ENCODE measurements at places on chromosomes 13 and 19.

GRCh38 chr13:64239372-64239771, 2823.7 kb upstream of the PCDH20 start:
- ATAC-seq = no peak

DNA sequence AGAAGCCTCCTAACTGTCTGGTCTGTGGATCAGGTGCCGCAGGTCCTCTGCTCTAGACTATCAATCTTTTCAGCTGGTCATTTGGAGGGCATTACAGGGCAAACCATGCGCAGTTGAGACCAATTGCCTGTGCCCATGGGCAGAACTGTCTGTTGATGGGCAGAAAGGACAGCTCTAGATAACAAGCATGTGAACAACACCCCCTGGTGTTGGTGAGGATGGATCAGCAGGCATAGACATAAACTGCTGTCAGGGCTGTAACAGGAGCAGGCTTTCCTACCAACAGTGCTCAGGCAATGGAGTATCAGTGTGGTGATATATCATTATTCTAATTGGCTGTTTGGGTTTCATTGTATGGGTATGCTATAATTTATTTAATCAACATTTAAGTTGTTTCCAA, 104.7 kb upstream of the KL start:
- ATAC-seq = peak; percentile 61

DNA sequence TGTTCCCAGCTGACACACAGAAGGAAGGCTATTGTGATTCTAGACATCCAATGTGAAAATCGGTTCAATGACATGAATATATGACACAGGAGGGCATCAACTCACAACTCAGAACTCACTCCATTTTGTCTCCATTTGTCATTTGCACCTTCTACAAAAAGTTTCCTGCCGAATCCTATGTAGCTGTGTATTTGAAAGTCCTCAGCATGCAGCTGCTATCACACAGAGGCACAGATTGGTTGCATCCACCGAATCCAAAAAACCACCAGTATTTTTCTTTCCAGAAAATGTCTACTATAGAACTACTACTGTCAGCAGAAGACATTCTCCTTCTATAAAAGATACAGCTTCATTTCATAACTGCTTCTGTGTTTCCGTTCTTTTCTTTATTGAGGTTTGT, 13.3 kb downstream of the PCDH9 start:
- no peak for ATAC-seq

DNA sequence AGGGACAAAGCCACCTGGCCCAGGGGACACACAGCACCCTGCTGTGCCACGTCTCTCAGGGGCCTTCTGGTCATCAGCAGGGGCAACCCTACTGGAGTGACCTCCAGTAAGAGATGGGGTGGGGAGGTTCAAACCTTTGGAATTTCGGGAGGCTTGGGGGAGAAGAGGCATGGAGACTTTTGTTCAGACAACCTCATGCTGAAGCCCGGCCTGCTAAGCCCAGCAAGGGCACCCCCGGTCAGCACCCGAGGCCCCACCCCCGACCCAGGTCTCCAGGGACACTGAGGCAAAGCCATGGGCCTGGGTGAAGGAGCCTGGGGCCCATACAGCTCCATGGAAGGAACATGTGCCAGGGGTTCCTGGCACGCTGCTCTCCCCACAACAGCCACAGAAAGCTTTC, 23.3 kb downstream of the ZNF787 start:
- no peak for ATAC-seq

DNA sequence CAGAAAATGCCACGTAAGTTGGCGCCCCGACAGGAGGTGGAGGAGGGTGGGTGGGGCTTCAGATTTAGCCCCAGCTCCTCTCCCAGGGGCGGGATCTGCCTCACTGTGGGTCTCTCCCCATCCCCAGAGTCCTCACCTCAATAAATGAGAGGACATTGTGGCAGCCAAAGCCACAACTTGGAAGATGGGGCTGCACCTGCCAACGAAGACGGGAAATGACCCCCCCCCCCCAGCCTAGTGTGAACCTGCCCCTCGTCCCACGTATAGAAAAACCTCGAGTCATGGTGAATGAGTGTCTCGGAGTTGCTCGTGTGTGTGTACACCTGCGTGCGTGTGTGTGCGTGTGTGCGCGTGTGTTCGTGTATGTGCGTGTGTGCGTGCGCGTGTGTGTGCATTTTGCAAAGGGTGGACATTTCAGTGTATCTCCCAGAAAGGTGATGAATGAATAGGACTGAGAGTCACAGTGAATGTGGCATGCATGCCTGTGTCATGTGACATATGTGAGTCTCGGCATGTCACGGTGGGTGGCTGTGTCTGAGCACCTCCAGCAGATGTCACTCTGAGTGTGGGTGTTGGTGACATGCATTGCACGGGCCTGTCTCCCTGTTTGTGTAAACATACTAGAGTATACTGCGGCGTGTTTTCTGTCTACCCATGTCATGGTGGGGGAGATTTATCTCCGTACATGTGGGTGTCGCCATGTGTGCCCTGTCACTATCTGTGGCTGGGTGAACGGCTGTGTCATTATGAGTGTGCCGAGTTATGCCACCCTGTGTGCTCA, 1.5 kb upstream of the TRAPPC5 start:
- ATAC-seq = peak; percentile 51

DNA sequence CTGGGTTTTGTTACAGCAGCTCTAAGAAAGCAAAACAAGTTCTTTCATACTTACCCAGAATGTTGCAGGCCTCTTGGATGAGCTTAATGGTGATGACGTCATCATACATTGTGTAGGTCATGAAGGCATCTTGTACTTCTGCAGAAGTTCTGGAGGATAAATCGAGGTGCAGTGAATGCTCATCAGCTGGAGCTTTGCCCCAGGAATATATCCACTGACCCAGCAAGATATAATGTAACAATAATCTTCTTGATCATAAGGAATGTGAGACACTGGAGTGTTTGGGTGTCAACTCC, 63.0 kb downstream of the C13orf42 start:
- ATAC-seq = no peak

DNA sequence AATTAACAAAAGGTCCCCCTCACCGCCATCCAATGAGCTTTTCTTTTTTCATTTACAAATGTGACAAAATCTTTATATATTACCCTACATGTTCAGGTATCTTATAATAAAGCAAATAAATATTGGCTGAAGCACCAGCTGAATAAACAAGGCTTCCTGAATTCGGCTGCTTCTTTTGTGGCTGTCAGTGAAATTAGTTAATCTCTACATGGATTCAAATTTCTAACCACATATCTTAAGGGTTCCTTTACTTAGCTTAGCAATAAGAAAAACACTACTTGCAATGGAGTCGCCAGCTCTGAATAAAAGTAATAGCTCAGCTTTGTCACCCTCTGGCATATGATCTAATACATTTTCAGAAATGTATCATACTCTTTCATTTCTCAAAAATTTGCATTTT, 104.3 kb downstream of the CCNA1 start:
- no peak for ATAC-seq

- no peak for ATAC-seq
These were observed 5.7 kb upstream of the LYPD3 start for GRCh38 chr19:43471091-43471490.

GRCh38 chr19:19687090-19687489, 18.5 kb downstream of the ZNF101 start:
- ATAC-seq = no peak

DNA sequence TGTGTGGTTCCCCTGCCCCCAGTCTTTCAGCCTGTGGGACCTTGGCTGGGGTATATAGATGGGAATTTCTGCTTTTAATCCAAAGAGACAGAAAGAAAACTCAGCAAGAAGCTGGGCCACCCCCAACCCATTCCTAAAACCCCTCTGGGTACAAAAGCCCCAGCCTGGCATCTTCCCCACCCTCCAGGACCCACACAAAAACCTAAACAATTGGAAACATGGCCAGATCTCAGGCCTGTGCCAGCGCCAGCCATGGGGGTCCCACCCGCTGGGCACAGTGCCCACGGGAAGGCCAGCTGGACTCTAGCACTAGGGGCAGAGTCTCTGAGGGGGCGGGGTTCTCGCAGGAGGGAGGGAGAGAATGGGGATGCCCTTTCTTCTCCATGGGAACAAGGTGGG, 8.6 kb downstream of the LYL1 start:
- ATAC-seq = peak; percentile 6

DNA sequence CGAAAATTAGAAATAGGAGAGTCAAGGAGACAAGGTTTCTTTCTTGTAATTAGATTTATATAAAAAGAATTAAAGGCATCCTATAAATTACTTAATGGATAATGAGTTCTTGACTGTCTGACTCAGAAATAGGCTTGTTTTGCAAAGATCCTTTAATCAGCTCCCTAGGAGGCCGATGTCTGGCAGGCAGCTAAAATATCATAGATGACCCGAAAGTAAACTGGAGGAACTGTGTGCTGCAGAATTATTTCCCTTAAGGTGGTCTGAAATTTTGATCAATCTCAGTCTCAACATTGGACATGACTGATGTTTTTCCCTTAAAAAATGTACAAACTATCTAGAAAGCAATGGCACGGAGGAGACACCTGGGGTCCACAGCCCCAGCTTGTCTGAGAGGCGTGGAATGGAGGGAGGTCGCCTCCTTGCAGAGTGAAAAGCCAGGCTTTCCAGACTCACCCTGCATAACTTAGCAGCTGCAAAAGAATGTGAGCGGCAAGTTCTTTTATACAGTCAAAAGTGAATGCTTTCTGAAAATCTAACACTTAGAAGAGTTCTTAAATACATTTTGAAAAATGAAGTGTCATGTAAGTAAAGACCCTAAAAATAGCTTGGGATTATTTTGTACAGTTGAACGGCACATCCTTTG, 44.8 kb downstream of the MBNL2 start:
- ATAC-seq = no peak

DNA sequence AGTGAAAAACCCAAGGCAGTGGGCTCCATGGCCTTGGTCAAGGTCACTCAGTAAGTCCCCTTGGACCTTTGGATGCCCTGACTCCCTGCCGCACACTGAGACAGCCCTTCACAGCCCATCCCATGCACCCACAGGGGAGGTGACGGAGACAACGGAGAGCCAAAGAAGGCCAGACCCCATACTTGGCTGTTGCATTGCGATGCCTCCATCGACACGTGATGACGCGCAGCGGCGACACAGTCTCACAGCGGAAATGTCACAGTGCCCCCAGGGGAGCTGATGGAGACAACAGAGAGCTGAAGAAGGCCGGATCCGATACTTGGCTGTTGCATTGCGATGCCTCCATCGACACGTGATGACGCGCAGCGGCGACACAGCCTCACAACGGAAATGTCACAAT, 282.4 kb downstream of the TEX29 start:
- ATAC-seq = no peak

- no peak for ATAC-seq
These were observed 22.0 kb upstream of the UPF3A start for GRCh38 chr13:114259374-114259773.

DNA sequence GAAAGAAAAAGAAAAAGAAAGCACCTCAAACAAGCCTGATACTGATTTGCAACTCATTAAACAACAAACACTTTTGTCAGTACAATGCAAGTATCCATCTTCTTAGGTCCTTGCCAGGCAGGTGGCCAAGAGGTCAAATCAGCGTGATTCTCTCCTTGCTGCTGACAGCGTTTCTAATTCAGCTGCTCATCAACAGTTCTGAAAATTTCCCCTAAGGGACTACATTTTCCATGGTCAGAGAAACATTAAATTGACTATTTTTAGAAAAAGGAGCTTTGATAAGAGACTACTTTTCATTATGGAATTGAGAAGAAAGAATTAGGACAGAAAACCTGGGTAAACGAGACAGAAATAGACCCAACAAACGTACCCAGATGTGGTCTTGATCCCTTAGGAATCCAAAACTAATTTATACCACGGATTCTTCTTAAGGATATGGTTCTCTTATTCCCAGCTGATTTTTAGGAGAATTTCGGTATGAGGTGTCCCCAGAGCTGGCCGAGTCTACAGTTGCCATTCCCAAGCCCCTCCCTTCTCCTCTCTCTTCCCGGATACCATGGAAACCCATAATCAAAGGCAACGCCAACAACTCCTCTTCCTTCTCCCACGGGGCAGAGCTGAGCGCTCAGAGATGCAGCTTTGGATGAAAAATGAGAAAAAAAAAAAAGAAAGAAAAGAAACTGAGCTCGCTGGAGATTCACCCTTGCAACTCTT, 29.5 kb upstream of the CEBPG start:
- peak; percentile 93 for ATAC-seq

GRCh38 chr13:27391471-27391870, 32.9 kb upstream of the GTF3A start:
- ATAC-seq = no peak

DNA sequence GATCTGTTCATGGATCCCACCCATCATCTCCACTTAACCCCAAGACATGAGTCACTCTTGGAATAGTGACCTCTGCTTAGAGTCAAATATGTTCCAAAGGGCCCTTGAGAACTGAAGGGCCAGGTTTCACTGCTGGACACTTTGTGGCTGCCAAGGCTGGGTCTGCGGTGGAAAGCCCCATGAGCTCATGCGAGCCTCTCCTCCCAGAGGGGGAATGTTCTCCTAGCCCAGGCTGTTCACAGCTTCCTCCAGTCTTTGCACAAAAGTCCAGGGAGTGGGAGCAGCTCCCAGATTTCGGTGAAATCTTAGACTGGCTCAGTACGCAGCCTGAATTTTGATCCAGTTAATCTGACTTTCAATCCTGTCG, 732 bp upstream of the DCLK1 start:
- ATAC-seq = peak; percentile 20

DNA sequence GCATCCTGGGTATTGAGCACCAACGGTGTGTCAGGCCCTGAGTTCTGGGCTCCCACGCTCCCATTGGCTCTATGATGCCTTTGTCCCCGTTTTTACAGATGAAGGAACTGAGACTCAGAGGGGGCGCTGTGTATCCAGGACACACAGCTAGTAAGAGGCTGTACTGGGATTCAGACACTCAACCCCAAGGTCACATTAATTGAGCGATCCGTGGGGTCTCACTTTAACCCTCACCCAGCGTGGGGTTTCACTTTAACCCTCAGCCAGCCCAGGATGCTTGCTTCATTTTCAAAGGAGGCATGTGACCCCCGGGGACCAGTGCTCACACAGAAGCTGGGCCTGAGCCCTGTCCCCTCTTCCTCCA, 42.6 kb downstream of the CYP4F22 start:
- no peak for ATAC-seq

GRCh38 chr13:71797517-71797916, 69.5 kb downstream of the DACH1 start:
- ATAC-seq = peak; percentile 93

GRCh38 chr19:13363245-13363644, 143.0 kb downstream of the CACNA1A start:
- ATAC-seq = no peak

- no peak for ATAC-seq
These were observed 60.7 kb downstream of the DOCK9 start for GRCh38 chr13:98917116-98917515.

- ATAC-seq = no peak
These were observed 4.1 kb downstream of the SWSAP1 start for GRCh38 chr19:11378319-11379189.

DNA sequence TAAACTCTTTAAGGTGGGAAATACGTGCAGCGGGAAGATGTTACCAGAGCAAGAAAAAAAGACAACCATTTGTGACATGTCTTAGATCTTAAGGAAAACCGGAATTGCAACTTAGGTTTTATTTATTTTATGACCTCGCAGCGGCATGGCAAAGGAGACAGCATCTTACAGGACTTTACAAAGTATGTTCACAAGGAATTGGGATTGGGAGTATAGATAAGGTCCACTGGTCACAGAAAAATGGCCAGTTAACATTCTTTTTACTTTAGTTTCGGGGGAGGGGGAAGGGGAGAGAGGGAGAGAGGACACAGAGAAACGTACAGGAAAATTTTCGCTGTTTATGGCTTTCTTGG, 104.5 kb upstream of the DIAPH3 start:
- no peak for ATAC-seq
